ENCODE measurements at places on chromosomes 4 and X. TPM values are rescaled to one million over a fixed set of nuclear protein-coding genes. Genes with fewer than 3 reads are reported as not detected.

The LGI2 gene
- not detected for total RNA-seq

The ETDB gene
- not detected for total RNA-seq

The DRD5 gene
- total RNA-seq, result not detected

The SRPX2 gene
- 29.2 TPM for total RNA-seq

The GLRB gene
- total RNA-seq, result 10.2 TPM

All from smooth muscle cell of bladder (primary cell).